ENCODE measurements at places on chromosomes 11 and 22.

DNA sequence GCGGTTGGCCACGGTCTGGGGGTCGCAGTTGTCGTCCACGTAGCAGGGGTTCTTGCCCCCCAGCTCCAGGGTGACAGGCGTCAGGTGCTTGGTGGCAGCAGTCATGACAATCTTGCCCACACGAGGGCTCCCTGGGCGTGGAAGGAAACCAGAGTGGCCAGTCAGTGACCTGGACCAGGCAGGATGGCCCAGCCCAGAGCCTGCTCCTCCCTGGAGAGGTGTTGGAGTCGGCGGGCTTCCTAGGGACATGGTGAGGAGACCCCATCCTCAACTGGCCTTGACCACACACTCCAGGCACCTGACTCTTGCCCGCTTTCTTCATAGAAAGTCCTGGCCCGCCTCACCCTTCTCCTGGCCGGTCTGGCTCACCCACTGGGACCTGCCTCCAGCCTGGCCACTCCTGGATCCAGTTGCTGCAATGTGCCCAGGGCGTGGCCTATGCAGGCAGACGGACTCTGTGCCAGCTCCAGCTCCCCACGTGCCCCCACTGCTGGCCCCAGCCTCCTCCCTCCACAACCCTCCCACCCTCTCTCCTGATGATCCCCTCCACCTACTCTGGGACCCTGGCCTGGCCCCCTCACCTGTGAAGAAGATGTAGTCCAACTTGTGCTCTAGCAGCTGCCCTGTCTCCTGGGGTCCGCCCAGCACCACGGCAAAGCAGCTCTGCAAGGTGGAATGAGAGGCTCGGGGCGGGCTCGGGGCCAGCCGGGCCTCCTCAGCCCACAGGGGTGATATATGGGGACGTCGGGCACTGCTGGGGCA lies 8.7 kb downstream of the ALDH3B2 start:
- no peak for DNase-seq

GRCh38 chr22:37163096-37163489 lies 13.4 kb upstream of the IL2RB start:
- DNase-seq: no peak

DNA sequence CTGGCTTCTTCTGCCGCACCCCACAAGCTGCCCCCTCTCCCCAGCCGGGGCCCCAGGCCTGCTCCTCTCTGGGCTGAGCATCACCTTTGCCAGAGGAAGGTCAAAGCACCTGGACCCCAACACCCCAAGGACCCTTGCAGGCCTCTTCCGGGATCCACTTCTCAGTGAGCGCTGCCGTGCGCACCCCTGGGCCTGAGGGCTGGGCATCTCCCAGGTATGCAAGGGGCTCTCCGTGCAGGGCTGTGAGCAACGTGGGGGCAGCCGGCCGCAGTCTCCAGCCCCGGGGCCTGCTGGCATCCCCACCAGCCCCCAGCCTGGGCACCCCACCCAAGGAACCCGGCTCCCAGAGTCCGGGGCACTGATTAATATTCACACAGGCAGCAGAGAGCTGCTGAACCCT lies 64.0 kb downstream of the BRD1 start:
- DNase-seq: no peak

- DNase-seq: no peak
These were observed 24.1 kb downstream of the USP35 start for GRCh38 chr11:78212586-78213371.

GRCh38 chr11:10934293-10934860 lies 76.5 kb upstream of the ZBED5 start:
- DNase-seq: no peak

GRCh38 chr11:72573855-72574445 lies 100.3 kb downstream of the PDE2A start:
- DNase-seq: no peak

- no peak for DNase-seq
These were observed 114.6 kb upstream of the GRK3 start for GRCh38 chr22:25449781-25450317.

- DNase-seq: no peak
These were observed 7.4 kb downstream of the CD5 start for GRCh38 chr11:61109671-61110070.

DNA sequence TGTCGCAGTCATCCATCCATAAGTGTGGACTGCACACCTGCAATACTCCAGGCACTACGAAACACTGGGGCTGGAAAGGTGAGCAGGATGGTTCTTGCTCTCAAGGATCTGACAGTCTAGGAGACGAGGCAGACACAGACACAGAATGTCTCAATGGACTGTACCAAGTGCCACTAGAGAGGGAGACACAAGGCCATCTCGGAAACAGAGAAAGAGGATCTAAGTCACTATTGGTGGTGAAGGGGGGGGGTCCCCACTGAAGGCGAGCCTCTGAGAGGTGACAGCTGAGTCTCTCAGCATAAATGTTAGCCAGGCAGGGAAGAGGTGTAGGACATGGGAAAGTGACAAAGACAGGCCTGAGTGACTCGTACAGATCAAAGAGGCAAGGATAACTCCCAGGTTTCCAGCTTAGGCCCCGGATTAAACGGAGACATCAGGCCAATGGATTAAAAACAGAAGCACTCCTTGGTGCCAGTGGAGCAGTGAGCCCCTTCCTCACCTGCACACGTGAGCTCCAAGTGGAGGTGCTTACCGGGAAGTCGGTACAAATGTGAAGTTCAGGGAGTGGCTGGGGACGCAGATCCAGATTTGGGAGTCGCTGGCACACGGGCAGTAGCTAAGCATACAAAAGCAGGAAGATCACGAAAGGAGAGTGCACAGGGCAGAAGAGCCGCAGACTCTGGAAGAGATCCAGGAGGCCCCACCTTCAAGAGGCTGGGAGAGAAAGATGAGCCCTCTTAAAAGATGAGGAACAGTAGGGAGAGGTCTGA lies 117.2 kb downstream of the MICAL3 start:
- no peak for DNase-seq

GRCh38 chr11:65780770-65781151 lies at the start of gene AP5B1:
TSS of gene AP5B1 (minus strand) at chr11:65780976. CDS start at chr11:65780591, 385 bp downstream.
- DNase-seq: peak; percentile 79

- DNase-seq: no peak
These were observed 9.6 kb downstream of the NAGA start for GRCh38 chr22:42061041-42061440.

DNA sequence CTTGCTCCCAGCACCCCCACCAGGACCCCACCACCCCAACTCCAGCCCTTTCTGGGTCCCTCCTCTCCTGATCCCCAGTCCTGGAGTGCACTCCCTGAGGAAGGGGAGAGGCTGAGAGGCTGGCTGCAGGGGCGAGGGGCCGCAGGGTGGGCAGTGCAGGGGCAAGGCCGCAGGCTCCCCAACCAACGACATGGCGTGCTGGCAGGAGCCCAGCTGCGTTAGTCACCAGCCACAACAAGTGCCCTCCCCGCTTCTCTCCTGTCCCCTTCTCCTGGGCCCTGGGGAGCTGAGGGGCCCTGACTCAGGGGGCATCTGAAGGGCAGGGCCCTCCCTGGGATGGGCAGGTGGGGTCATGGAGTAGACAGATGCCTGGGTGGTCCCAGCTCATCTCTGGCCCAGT lies 2.3 kb downstream of the CABP7 start:
- no peak for DNase-seq

Data from mesenchymal stem cell (in vitro differentiated cells and primary cell).